SJCRH30 (cell line): ENCODE measurements at places on chromosomes 4 and X. TPM values are rescaled to one million over a fixed set of nuclear protein-coding genes. Genes with fewer than 3 reads are reported as not detected.

SRPX gene
- 8.3 and 10.2 TPM in 2 replicates for total RNA-seq

DCHS2 gene
- total RNA-seq = 0.30 and 0.45 TPM in 2 replicates

GRCh38 chr4:144575181-144575580 lies 70.8 kb upstream of the HHIP start:
- H3K4me1 ChIP-seq = peaks cover 26% of the 10 kb centered on the region
- DNase-seq = peak; percentile 94
- H3K27ac ChIP-seq = peak overlapping the region; percentile 65

DNA sequence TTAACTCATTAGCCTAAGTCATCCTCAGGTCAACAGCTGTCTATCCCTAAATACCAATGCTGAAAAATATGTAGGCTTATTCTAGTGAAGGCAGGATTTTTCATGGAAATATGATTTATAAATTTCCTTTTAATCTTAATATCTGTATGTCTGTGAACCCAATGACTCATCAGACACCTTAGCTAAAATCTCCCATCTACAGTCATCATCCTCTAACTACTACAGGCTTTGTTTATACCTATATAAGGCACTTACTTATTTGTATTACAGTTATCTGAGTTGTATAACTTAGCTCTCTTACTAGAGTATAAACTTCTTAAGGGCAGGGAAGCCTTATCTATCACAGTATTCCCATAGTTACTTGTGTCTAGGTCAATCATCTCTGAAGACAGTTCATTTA lies 24.2 kb downstream of the AMMECR1 start:
- no peak overlapping the region for H3K4me3 ChIP-seq
- no peaks in the 10 kb centered on the region for H3K4me1 ChIP-seq
- H3K27me3 ChIP-seq = no peaks in the 10 kb centered on the region
- DNase-seq = no peak
- H3K36me3 ChIP-seq = no peaks in the 10 kb centered on the region

GRCh38 chr4:30950737-30951136 lies 230.6 kb downstream of the PCDH7 start:
- H3K27me3 ChIP-seq = no peaks in the 10 kb centered on the region
- peaks cover 23% of the 10 kb centered on the region for H3K36me3 ChIP-seq
- no peak overlapping the region for H3K4me3 ChIP-seq
- no peak overlapping the region for H3K27ac ChIP-seq
- H3K4me1 ChIP-seq = peaks cover 6% of the 10 kb centered on the region; the same call in 1 of the 2 replicates
- DNase-seq = no peak

DNA sequence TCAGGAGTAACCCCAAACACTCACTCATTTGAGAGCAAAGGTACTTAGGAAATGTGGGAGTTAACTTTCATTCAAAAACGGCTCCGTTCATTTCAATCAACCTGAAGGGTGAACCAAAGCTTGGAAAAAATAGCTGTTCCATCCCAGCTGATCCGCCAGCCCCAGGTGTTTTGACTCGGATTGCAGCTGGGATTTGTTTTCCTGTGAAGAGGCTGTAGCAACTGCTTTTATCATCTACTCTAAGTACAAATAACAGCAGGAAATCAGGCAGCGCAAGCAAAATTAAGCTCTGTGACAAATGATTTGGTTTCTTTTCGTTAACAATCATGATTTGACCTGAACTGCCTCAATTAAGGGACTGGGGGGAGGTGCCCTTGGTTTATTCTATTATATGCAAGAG lies 154.7 kb downstream of the BEND2 start:
- no peak overlapping the region for H3K27ac ChIP-seq
- no peaks in the 10 kb centered on the region for H3K4me1 ChIP-seq
- no peak for DNase-seq
- no peak overlapping the region for H3K4me3 ChIP-seq
- H3K36me3 ChIP-seq = no peaks in the 10 kb centered on the region

CYP4V2 gene
- 4.3 and 4.6 TPM in 2 replicates for total RNA-seq

DNA sequence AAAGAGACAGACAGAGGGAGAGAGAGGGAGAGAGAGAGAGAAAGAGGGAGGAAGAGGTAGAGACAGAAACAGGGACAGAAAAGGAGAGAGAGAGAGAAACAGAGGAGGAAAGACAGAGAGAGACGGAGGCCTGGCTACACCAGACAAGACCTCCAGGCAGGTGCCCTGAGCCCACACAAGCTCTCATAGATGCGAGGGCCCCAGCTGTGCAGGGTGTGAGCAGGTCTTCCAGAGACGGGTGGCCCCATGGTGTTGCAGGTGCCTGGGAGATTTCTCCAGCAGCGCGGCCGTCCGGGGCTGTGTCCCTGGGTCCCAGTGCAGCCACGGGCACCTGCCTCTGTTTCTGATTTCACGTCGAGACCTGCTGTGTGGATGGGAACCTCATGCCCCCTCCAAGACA lies 253.0 kb downstream of the SHOX start:
- DNase-seq = no peak
- H3K4me3 ChIP-seq = no peak overlapping the region
- no peak overlapping the region for H3K27ac ChIP-seq
- H3K36me3 ChIP-seq = no peaks in the 10 kb centered on the region
- no peaks in the 10 kb centered on the region for H3K4me1 ChIP-seq

DNA sequence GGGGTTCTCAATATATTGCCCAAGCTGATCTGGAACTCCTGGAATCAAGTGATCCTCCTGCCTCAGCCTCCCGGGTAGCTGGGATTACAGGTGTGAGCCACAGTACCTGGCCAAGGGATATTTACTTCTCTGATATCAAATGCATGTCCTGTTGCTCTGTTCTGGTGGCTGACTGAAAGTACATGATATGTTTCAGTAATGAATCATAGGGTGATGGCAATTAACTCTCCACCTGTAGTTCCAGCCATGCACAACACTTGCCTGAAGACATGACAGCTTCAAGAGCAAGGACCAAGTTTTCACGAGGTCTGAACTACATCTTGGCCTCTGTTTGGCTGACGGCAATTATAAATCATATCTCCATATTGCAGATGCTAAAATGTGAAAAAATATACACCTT lies 9.1 kb downstream of the ZCCHC4 start:
- H3K27me3 ChIP-seq = no peaks in the 10 kb centered on the region

FHDC1 gene
- total RNA-seq = 1.9 and 2.0 TPM in 2 replicates

GRCh38 chrX:153674219-153674851 lies 722 bp upstream of the PNCK start:
- no peak overlapping the region for H3K27ac ChIP-seq
- H3K36me3 ChIP-seq = no peaks in the 10 kb centered on the region
- H3K27me3 ChIP-seq = no peaks in the 10 kb centered on the region
- no peak for DNase-seq

DKK2 gene
- 0.18 and 0.55 TPM in 2 replicates for total RNA-seq

DNA sequence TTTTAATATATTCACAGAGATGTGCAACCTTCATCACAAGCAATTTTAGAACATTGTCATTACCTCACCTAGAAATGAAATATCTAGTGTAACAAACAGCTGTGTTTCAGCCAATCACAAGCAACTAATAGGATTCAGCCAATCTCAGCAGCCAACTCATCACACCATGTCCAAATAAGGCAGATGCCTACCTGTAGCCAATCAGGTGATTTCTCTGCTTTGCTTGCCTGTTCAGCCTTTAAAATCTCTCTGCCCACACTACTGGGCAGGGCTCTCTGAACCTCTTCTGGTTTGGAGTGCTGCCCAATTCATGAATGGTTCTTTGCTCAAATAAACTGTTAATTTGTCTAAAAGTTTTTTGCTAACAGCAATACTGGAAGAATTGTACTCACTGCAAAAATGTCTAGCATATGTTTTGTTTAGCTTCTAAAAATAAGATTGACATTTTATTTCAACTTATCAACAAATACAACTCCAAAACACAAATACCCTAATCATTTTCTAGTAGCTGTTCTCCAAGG lies 52.4 kb upstream of the IGFBP7 start:
- DNase-seq = no peak
- H3K36me3 ChIP-seq = no peaks in the 10 kb centered on the region
- no peak overlapping the region for H3K27ac ChIP-seq
- 0 out of 2 replicates have a peak, but pooled peaks cover 5% of the 10 kb centered on the region for H3K4me1 ChIP-seq

- H3K27ac ChIP-seq = peak overlapping the region; percentile 92
- H3K36me3 ChIP-seq = no peaks in the 10 kb centered on the region
- peaks cover 16% of the 10 kb centered on the region for H3K4me1 ChIP-seq
- peak; percentile 72 for DNase-seq
- H3K27me3 ChIP-seq = no peaks in the 10 kb centered on the region
Observed at GRCh38 chr4:153154007-153154975, 50.0 kb upstream of the TRIM2 start.

DNA sequence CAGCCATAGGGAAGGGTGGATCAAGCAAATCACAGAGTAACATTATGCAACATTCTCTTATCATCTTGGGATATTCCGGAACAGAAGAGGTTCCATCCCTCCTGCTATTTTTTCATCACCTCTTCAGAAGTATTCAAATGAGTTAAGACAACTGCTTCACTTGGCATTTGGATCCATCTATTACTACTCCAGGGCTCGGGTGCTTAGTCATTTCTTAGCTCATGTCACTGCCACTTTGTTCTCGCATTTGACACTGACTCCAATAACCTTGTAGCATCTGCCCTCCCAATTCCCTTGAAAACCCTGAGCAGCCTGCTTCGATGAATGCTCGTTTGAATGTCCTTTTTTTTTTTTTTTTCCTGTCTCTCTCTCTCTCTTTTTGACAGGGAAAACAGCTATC lies 114.9 kb downstream of the PPARGC1A start:
- H3K36me3 ChIP-seq = no peaks in the 10 kb centered on the region
- no peaks in the 10 kb centered on the region for H3K27me3 ChIP-seq
- no peak for DNase-seq
- no peak overlapping the region for H3K27ac ChIP-seq
- no peak overlapping the region for H3K4me3 ChIP-seq
- no peaks in the 10 kb centered on the region for H3K4me1 ChIP-seq

DNA sequence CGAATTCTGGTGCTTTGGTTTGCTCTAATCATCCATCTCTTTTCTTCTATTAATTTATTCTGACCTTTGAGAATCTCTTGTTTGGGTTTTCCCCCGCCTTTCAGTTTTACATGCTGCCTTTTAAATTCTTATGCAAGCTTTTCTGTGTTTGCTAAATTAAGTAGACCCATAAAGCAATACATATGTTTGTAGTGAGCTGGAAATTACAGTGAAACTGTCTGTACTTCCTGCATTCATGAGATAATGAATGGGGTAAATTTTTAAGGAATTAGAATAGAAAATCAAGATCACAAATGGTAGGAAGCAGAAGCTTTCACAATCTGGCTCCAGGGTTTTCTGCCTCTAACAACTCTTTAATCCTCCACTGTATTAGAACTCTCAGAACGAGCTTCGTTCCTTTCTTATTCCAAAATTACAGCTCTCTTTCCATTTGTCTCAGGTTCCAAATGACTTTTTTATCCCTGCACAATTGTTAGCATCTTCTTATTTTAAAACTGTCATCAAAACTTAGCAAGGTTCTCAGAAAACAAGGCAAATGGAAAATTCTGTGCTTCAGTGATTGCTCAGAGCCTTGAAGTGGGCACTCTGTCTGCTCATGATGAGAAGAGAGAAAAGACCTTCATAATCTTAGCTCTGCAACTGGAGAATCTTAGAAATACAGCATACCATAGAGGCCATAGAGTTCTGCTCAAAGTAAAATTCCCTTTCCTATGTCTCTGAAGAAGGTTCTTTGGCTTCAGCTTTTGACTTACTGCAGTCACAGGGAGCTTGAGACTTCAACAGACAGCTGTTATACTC lies 108.2 kb downstream of the EGF start:
- peaks cover 9% of the 10 kb centered on the region for H3K4me1 ChIP-seq
- H3K27me3 ChIP-seq = no peaks in the 10 kb centered on the region
- no peak for DNase-seq
- no peak overlapping the region for H3K4me3 ChIP-seq
- H3K27ac ChIP-seq = no peak overlapping the region

PABPC5 gene
- total RNA-seq = 8.4 and 10.6 TPM in 2 replicates

DNA sequence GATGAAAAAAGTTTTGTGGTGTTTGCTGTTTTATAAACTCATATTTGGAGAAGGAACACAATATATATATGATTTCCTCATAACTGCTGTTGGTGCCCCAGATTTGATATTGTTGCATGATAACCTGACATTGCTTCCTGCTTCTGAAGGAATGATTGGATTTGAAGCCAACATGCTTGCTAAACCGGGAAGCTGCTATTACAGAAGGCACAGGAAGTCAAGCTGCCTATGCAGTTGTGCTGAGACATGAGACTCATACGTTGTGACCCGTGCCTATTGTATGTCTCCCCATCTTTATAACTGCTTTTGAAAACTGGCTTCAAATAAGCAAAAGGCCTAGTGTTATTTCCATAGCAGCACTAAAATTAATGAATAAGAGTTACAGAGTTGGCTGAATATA lies 32.9 kb downstream of the GAB1 start:
- no peaks in the 10 kb centered on the region for H3K36me3 ChIP-seq
- no peaks in the 10 kb centered on the region for H3K4me1 ChIP-seq
- no peak for DNase-seq
- no peak overlapping the region for H3K4me3 ChIP-seq
- no peak overlapping the region for H3K27ac ChIP-seq
- H3K27me3 ChIP-seq = no peaks in the 10 kb centered on the region

DNA sequence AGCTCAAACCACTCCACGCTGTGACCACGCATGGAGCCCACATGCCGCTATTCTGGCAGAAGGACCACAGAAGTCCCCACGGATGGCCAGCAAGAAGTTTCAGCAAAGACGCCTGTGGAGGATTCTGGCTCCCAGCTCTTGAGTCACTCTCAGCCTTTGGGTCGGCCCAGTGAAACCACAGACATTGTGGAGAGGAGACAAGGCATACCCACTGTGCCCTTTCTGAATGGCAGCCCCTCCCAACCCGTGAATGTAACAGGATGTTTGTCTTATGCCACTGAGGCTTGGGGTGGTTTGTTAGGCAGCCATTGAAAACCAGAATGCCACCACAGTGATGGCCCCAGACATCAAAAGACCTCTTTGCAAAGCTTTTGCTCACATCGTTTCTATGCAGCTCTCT lies 42.7 kb downstream of the ABLIM2 start:
- H3K27me3 ChIP-seq = peaks cover 9% of the 10 kb centered on the region; the same call in 1 of the 2 replicates
- DNase-seq = no peak
- no peak overlapping the region for H3K4me3 ChIP-seq
- no peaks in the 10 kb centered on the region for H3K4me1 ChIP-seq

DNA sequence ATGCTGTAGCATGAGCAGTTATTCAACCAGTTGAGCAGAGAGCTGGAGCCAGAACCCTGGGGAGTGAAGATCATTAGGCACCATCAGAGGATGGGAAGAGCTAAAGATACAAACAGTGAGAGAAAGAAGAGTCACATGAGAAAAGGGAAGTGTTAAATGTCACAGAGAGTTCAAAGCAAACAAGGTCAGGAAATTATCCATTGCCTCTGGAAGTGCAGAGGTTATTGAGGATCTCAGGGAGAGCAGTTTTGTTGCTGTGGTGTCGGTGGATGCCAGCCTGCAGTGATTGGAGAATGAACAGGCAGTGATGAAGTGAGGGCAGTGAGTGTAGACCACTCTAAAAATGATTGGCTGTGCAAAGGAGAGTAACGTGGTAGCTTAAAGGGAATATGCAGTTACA lies 17.7 kb downstream of the SPARCL1 start:
- no peak overlapping the region for H3K27ac ChIP-seq
- H3K4me1 ChIP-seq = peaks cover 6% of the 10 kb centered on the region; the same call in 1 of the 2 replicates
- DNase-seq = no peak
- H3K36me3 ChIP-seq = no peaks in the 10 kb centered on the region
- H3K4me3 ChIP-seq = no peak overlapping the region
- no peaks in the 10 kb centered on the region for H3K27me3 ChIP-seq

- H3K27ac ChIP-seq = no peak overlapping the region
- no peaks in the 10 kb centered on the region for H3K36me3 ChIP-seq
- no peak overlapping the region for H3K4me3 ChIP-seq
- no peak for DNase-seq
Observed at GRCh38 chr4:3767570-3768288, 1.5 kb downstream of the ADRA2C start.

DGAT2L6 gene
- total RNA-seq = not detected in 2 replicates
